Stimulated activated CD8-positive, alpha-beta memory T cell treated with anti-CD3 and anti-CD28 coated beads, Interleukin-12 subunit alpha, Interleukin-12 subunit beta, amount 100 ng/mL, for 1 hour (primary cell): ENCODE measurements at places on chromosomes 4 and X.
A peak's percentile ranks its signal among the peaks of the same experiment; 100 is the strongest.

- no peak for DNase-seq
Observed at GRCh38 chr4:156972379-156973015, 898 bp upstream of the PDGFC start.

GRCh38 chr4:5019274-5019673 is at the start of gene CYTL1:
Gene CYTL1, minus strand, starts transcription at chr4:5019458. Its CDS starts 13 bp downstream, at chr4:5019445.
- DNase-seq: no peak

- DNase-seq: no peak
Observed at GRCh38 chr4:146640021-146640464, 1.4 kb downstream of the POU4F2 start.

DNA sequence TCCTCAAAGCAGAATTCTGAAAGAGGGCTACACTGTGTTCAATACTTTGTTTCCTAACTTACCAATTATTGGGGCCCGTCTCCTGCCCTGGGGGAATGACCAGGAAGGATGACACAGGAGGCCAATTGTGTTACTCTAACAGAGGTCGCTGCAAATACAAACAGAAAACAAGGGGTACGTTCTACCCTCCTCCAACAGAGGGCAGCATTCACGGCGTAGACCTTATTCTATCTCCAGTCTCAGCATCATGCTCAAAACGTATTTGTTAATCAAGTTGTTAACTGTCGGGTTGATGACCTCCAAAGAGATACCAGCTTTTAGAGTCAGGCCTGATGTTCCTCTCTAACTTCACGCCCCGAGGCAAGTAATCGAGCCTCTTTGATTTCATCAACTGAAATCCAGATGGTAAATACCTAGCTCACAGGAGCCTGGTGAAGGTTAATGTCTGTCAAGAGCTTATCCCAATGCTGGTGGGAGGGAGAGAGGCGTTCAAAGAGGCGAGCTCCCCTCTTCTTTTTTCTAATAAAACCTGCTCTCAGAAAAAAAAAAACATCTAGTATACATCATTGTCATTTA is 181.0 kb upstream of the KCNIP4 start:
- DNase-seq: no peak

DNA sequence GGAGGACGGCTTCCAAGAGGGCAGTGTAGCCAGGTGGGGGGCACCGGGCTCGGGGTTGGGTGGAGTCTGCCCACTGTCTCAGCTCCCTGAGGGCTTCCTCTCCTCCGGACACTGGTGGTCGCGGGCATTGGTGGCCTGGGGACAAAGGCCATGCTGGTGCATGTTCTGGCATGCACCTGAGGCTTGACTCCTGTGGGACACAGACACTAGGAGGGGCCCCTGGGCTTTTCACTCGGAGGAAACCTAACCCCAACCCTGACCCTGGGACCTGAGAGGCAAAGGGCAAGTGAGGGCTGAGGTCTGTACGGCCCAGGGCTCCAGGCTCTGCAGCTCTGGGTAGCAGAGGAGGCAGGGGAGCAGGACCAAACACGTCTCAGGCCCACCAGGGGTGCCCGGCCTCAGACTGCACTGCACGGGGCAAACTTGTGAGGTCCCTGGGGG is 22.3 kb upstream of the FGFR3 start:
- DNase-seq: no peak

- no peak for DNase-seq
Observed at GRCh38 chrX:19752043-19752442, 135.4 kb downstream of the SH3KBP1 start.

GRCh38 chr4:186037692-186038658 is 31.0 kb upstream of the TLR3 start:
- no peak for DNase-seq

DNA sequence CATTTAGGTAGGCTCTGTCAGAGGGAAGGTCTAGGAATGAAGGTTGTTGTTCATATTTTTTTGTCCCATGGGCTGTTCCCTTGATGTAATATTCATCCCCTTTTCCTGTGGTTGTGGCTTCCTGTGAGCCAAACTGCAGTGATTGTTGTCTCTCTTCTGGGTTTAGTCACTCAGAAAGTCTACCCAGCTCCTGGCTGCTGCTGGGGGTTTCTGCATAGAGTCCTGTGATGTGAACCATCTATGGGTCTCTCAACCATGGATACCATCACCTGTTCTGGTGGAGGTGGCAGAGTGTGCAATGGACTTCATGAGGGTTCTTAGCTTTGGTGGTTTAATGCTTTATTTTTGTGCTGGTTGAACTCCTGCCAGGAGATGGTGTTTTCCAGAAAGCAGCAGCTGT is 122.8 kb downstream of the ZC4H2 start:
- DNase-seq: no peak

- DNase-seq: no peak
Observed at GRCh38 chr4:11732155-11732554, 303.5 kb upstream of the HS3ST1 start.

GRCh38 chrX:57286507-57287251 is at the start of gene FAAH2:
Gene FAAH2, plus strand, starts transcription at chrX:57286706. Its CDS starts 120 bp downstream, at chrX:57286826.
- DNase-seq: peak; percentile 22
